Thoracic aorta (tissue), 2 donors: ENCODE measurements at places on chromosomes 13 and 19.

DNA sequence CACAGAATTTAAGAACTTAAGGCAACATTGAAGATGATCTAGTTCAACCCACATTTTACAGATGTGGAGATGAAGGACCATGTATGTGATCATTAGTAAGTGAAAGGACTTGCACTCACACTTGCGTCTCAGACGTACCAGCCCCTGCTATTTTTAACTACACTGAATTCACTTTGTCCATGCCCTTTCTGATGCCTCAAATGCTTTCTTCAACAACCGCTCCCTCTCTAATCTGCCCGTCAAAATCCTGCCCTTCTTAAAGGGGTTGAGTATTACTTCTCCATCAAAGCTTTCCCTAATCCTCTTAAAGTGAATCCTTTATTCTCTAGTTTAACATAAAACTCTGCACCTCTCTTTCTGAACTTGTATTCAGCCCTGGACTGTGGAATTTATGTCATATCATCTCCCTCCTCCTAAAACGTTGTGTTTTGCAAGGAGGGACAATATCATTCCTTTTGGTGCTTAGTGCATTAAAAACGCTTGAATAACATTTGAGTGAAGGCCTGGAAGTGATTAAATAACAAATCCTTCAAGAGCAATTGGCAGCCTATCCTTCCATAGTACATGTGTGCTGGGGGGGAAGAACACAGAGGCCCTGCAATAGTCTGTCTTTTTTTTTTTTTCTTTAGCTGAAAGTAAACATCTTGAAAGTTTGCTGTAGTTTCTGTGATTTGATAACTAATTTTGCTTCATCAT, 493.3 kb downstream of the LMO7 start:
- no peak for DNase-seq

- no peak for DNase-seq
Observed at GRCh38 chr19:52170863-52171320, 529 bp downstream of the ZNF836 start.

- DNase-seq: no peak
Observed at GRCh38 chr19:15031675-15032074, 17.6 kb upstream of the CASP14 start.

GRCh38 chr19:5255602-5256231, 84.9 kb downstream of the PTPRS start:
- no peak for DNase-seq

GRCh38 chr13:68667863-68668262, 1437.7 kb upstream of the PCDH9 start:
- no peak for DNase-seq

DNA sequence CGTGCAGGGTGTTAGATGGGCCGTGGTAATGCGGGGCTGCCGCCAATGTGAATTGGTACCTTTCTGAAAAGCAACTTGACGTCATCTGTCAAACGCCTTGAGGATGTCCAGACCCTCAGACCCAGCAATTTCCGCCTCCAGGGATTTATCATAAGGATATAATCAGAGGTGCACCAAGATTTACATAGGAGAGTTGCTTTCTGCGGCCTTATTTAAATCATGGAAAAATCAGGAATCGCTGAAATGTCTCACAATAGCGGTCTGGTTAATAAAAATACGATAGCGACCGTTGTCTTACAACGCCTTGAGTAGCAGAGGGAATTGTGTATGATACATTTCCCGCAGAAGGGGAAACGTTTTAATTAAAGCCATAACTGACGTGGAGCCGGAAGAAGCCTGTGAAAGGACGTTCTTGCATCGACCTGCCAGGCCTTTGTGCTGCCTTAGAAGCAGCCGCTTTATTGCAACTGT, 32.3 kb upstream of the NDUFS7 start:
- no peak for DNase-seq

- DNase-seq: no peak
Observed at GRCh38 chr13:27170221-27170515, 1.4 kb downstream of the USP12 start.

GRCh38 chr19:33748231-33748630, 48.4 kb upstream of the KCTD15 start:
- DNase-seq: no peak

DNA sequence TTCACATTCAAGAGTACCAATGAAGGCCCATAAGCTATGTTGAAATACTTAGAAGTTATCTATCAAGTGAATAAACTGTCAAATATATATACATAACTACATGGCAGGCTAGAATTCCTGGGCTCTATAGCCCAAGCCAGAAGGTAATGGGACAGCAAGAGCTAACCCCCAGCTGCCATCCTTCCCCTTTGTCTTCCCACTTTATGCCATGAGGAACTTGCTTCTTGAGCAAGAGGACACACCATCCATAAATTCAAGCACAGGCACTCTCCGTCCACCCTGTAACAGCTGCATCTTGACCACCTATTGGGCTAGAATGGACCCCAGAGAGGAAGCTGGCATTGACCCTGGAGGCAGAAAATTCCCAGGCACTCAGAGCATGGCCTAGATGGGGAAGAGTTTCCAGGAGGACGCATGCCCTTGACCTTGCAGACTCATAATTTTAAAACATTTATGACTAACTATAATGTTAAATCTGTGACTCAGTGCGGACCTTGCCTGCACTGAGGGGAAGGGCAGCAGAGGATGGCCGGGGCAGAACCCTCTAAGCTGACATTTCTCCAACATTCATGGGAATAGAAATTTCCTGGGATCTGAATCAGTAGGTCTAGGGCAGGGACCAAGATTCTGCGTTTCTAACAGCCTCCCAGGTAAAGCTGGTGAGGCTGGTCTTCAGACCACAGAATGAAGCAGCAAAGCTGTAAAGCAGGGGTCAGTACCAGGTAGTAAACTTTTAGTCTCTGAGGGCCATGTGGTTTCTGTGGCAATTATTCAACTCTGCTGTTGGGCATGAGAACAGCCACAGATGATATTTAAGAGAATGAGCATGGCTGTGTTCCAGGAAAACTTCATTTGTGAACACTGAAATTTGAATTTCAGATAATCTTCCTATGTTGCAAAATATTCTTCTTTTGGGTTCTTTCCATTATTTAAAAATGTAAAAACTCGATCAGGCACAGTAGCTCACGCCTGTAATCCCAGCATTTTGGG, 71.4 kb upstream of the CLDN10 start:
- DNase-seq: no peak

DNA sequence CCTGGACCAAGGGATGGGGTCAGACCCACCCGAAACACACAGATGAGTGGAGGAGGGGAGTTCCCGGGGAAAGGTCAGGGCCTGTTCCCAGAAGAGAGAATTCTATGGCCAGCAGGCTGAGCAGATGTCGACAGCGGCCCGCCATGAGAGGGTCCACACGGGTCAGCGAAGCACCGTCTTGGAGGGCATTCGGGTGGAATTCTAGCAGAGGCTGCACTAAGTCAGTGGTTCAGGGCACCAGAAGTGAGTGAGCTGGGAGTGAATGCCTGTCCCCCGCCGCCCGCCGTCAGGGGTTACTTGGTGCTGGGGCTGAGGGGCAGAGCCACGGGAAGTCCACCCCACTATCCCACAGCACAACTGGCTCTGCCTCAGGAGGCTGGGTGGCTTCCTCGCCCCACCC, 96.2 kb upstream of the VSTM2B start:
- DNase-seq: no peak

GRCh38 chr13:94218537-94218936, 260.9 kb downstream of the DCT start:
- DNase-seq: no peak

DNA sequence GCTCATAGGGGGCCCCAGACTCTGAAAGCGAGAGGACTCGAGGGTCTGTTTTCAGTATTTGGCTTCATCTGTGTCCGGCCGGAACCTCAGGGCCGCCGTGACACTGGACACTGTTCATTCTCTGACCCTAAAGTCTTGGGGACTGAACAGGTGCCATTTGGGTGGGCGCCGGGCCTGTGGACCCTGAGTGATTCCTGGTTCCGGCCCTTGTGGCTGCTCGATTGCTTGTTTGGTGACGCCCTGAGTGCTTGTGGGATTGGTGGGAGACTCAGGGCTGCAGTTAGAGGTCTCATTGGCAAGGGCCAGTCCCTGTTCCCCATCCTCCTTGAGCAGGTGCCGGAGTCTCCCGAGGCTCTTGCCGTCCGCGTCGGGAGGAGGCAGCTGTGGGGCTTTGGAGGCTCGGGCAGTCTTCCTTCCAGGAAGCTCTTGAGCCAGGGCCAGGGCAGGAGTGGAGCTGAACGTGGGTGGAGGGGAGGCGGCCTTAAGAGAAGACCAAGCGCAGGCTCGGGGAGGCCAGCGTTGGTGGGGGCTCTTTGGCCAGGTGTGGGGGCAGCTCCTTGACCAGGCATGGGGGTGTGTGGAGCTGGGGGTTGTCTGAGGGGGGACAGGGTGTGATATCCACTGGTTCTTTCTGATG, 4.7 kb downstream of the PTBP1 start:
- no peak for DNase-seq

GRCh38 chr19:41339936-41340335, 13.8 kb downstream of the TGFB1 start:
- no peak for DNase-seq

GRCh38 chr19:48258350-48258749, 2.6 kb upstream of the CARD8 start:
- DNase-seq: no peak

DNA sequence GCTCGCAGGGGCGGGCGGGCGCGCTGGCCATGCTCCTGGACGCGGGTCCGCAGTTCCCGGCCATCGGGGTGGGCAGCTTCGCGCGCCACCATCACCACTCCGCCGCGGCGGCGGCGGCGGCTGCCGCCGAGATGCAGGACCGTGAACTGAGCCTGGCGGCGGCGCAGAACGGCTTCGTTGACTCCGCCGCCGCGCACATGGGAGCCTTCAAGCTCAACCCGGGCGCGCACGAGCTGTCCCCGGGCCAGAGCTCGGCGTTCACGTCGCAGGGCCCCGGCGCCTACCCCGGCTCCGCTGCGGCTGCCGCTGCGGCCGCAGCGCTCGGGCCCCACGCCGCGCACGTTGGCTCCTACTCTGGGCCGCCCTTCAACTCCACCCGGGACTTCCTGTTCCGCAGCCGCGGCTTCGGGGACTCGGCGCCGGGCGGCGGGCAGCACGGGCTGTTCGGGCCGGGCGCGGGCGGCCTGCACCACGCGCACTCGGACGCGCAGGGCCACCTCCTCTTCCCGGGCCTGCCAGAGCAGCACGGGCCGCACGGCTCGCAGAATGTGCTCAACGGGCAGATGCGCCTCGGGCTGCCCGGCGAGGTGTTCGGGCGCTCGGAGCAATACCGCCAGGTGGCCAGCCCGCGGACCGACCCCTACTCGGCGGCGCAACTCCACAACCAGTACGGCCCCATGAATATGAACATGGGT, 599 bp downstream of the ZIC2 start:
- no peak for DNase-seq

- peak; percentile 70 for DNase-seq
Observed at GRCh38 chr13:42039946-42040729, 8.3 kb upstream of the DGKH start.

GRCh38 chr19:16889366-16889882, 625 bp downstream of the F2RL3 start:
- DNase-seq: no peak

DNA sequence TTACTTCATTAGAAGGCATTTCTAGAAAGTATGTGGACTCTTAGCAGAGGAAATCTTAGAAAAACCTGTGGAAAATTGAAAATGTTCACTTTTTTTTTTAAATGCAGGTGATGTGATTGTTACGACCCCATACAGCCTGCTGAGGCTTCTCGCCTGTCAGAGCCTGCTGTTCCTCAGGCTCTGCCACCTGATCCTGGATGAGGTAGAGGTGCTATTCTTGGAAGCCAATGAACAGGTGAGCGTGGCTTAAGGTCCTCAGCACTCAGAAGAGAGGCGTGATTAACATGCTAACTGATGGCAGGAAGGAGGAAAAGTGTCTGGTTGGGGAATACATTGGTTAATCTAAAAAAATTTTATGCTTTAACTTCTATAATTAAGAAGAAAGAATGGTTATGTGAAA, 71.4 kb downstream of the SLC7A9 start:
- no peak for DNase-seq

GRCh38 chr13:93147298-93147645, 79.3 kb upstream of the GPC6 start:
- no peak for DNase-seq

DNA sequence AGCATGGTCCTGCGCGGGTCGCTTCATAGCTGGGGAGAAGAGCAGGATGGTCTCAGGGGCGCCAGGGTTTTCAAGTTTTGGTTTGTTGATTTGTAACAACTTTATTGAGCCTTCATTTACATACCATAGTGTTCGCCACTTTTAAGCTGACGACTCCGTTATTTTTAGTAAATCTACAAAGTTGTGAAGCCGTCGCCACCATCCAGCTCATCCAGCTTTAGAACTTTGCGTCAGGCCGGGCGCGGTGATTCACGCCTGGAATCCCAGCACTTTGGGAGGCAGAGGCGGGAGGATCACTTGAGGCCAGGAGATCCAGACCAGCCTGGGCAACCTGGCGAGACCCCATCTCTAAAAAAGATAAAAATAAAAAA, 404 bp downstream of the C19orf44 start:
- DNase-seq: peak; percentile 20

GRCh38 chr13:25795277-25795676, 256.5 kb downstream of the SHISA2 start:
- no peak for DNase-seq

DNA sequence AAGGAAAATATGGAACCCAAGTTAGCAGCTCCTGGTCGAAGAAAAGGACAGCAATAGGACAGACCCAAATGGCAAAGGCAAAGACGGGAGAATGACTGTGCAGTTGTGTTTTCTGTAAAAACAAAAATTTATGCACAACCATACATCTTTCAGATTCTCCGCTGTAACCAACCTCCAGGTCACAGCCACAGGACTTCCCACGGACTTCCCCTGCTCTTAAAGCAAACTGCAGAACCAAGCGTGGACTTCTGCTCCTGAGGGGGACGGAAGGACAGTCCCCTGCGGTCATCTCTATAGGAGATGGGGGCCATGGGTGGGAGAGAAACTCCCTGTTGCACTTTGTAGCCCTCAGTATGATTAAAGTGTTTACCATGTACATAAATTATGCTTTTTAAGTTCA, 2.5 kb downstream of the GRTP1 start:
- no peak for DNase-seq

- no peak for DNase-seq
Observed at GRCh38 chr13:93226065-93226622, 463 bp upstream of the GPC6 start.

DNA sequence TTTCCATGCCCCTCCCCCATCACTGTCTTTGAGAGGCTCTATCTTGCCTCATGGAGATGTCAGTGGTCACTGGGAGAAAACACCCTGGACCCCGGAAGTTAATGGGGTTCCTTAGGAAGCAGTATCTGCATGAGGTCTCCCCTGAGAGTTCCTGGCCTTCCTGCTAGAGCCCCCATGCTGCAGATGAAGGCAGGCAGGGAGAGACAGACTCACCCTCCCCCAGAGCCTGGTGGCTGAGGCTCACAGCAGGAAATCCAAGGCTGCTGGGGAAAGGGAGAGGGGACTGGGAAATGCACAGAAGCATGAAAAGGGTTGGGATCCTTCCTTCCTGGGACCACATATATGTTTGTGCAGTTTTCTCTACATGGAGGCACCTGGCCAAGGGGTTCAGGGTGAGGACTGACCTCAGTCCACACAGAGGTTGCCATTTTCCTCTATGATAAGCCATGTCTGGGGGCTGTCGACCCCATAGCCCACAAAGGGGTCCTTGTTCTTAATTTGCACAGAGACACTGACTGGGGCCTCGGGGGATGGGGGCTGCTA, 95.4 kb downstream of the RNASEH2B start:
- DNase-seq: no peak
